ENCODE measurements at places on chromosomes 7 and 10. TPM values are rescaled to one million over a fixed set of nuclear protein-coding genes. Genes with fewer than 3 reads are reported as not detected.

FAM25G gene
- not detected for polyA plus RNA-seq

- no peak for DNase-seq
These were observed 84.5 kb downstream of the AOAH start for GRCh38 chr7:36639826-36640225.

FRA10AC1 gene
- polyA plus RNA-seq, result 27.1 TPM

DNA sequence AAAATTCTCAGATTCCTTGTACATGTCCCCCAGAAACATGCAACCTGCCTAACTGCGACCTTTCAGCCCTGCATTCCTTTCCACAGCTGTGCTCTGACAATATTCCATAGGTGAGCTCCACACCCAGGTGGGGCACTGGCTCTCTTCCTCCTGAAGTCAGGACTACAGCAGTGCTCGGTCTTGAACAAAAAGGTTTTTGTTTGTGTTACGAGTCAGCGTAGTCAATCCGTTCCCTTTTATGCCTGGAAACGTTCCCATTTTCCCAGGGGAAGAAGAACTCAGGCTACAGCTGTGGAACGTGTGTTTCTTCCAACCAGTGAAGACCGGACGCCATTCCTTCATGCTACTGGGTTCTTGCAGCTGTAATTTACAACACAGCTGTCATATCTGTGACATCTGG, 52.4 kb upstream of the PFKP start:
- DNase-seq, result no peak

DNA sequence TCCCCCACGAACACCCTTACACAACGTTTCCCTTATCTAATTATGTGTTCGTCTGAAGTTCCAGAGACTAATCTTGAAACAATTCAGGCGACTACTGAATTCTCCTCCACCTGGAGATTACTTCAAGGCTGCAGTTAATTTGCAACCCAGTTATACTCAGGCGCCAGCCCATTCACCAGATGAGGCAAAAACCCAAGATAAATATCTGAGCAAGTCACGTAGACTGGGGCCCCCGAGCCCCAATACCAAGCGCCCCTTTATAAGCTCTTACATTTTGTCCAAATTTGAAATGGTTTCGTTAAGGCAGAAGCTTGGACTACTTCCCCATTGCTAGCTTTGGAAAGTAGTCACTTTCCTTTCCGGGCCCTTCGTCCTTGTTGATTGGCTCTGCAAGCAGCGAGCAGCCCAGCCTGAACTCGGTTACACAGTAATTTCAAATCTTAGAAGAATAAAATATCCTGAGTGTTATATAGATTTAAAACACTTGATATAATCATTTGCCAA, 1.2 kb downstream of the TPK1 start:
- DNase-seq, result no peak

DNA sequence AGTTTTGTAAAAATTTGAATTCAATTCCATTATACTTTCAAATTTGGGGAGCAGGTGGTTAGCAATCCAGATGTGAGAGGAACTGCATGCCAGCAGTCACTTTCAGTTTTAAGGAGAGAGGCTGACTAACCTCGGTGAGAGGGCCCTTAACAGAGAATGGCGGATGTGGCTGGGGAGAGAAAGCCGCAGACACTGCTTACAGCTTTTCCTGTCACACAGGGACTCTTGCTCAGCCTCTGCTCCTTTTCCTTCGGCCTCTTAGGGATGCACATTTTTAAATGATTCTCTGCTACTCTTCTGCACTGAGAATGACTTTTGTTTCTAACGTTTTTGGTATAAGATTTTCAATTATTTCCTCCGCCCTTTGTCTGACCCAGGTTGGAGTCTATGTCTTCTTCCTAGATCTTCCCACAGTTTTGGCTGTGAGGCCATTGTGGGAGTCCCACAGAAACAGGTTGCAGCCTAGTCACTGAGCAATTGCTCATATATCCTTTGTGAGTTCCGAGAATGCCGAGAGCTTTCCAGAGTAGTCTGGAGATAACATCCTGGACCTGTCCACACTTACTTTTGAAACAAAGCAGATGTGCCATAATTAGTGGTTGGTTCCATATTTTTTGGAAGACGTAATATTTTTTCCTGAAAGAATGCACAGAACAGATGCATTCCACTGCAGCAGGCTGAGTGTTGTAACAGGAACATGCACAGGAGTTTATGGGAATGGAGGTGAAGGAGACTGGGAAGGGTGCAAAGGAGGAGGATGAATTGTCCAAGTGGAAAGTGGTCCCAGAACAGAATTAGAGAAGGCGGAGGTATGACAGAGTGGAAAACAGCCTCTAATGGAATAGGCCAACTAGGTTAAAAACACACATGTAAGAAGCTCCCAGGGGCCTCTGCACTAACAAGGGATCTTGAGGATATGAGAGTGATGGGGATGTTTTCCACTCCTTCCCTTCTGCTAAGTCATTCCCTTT, 168.0 kb upstream of the ZNF32 start:
- no peak for DNase-seq

DNA sequence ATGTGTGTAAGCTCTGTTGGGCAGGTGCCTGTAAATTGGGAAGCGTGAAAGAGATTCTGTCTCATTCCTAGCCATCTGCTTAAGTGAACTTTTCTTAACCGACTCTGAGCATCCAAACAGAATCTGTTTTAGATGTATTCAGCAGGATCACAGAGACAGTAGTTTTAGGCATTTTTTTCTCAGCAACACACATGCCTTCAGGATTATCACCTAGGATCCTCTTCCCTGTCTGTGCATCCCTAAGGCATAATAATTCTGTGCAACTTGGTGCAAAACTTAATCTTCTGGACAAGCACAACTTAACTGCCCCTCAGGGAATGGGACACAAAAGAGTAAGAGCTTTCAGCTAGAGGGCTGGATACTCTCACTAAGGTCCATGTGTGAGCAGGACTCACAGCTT, 284.8 kb downstream of the C7orf25 start:
- no peak for DNase-seq

GRCh38 chr7:4561795-4562194, 120.3 kb upstream of the FOXK1 start:
- no peak for DNase-seq

DNA sequence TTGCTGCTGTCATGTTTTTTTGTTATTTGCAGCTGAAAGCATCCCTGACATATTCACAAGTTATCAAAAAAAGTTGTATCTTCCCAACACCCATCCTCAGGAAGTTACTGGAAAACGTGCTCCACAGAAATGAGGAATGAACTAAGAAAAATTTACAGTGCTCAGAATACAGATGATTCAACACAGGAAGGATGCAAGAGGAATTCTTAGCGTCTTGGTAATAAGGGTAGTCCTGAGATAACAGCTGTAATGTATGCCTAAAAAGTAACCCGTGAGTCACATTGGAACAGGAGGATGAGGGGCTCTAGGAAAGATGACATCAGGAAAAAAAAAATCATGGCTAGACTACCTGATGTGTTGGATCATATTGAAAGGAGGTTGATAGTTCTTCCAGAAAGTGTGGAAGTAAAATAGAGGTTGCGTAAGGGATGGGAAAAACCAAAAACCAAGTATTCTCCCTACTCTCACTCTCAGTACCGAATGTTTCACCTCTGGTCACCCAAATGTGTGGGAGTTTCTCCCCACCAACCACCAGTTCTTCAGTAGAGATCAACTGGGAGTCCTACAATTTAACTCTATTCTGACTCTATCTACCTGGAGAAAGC, 3.9 kb downstream of the ADAM12 start:
- DNase-seq, result no peak

DNA sequence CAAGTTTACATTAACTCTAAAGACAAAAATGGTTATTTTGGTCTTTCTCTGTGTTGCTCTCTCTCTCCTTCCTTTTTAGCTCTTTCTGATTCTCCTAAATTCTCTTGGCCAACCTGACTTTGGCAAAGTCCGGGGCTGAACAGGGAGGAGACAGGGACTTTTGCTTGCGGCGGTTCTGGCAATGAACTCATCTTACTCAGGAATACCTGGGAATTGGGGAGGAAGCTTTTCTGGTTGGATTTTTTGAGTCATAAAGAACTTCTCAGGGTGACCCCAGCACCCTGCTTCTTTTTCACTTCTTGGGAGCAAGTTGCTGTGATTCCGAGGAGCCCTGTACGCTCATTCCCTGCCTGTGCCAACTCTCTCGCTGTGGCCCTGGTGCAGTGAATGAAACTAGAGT, 16.0 kb downstream of the GATA3 start:
- DNase-seq, result no peak

DNA sequence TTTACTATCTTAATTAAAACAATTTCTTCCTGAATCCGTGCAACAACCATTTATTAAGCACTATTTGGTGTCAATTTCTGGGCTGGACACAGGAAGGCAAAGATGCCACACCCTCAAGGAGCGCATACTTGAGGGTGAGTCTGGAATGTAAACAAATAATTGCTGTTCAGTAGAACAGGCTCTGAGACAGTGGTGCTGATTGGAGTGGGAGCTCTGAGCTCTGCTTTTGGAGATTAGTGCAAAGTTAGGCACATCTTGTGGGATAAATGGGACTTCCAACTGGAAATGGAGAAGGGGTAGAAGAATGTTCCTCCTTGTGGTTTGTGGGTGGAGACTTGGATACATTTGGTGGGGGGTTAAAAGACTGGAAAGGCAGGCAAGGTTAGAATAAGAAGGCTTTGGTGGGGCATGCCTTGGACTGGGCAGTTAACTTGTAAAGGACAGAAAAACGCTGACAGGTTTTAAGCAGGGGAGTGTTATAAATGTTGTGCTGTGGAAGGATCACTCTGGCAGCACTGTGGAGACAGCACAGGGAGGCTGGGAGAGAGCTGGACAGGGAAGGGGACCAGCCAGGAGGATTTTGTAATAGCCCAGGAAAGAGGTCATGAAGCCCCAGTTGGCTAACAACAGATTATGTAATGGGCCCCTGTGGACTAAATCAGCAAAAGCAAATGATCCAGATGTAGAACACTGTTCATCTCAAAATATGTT, 80.7 kb downstream of the ZNF365 start:
- no peak for DNase-seq

NACAD gene
- polyA plus RNA-seq, result 9.8 TPM

ANKRD7 gene
- polyA plus RNA-seq, result 6.1 TPM

- DNase-seq, result no peak
These were observed 49.7 kb downstream of the CDK14 start for GRCh38 chr7:90645784-90646183.

IFIT3 gene
- polyA plus RNA-seq, result 12.5 TPM

AGR2 gene
- polyA plus RNA-seq, result 87.7 TPM

- no peak for DNase-seq
These were observed 37.8 kb upstream of the WAC start for GRCh38 chr10:28495084-28495483.

DNA sequence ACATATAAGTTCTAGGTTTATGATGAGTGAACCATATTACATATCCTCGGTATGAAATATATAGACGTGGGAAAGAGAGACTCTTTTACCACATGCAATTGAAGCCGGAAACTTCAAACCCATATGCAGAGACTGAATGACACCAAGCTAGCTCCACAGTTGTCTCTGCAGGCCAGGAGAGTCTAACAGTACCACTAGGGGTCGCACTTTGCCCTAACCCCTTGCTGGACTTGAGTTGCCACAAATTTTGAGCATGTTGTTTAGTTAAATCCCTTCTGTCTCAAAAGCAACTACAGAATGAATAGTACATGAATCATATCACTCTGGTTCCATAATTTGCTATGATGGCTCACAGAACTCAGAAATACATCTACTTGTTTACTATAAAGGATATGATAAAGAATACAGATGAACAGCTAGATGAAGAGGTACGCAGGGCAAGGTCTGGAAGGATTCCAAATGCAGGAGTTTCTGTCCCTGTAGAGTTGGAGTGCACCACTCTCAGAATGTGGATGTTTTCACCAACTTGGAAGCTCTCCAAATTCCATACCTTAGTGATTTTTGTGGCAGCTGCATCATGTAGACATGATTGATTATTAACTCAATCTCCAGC, 112.4 kb upstream of the YAE1 start:
- no peak for DNase-seq

- DNase-seq, result no peak
These were observed 21.3 kb upstream of the LIPM start for GRCh38 chr10:88781206-88781605.

TBC1D12 gene
- 19.5 TPM for polyA plus RNA-seq

GRCh38 chr10:6194311-6194710, 8.4 kb upstream of the PFKFB3 start:
- DNase-seq, result no peak

GRCh38 chr7:139679731-139680594, 97.8 kb downstream of the HIPK2 start:
- DNase-seq, result no peak

TRIM74 gene
- polyA plus RNA-seq, result 0.57 TPM

GRCh38 chr7:30851651-30852307, 59.9 kb upstream of the AQP1 start:
- DNase-seq, result no peak

FAM20C gene
- 78.7 TPM for polyA plus RNA-seq

GRCh38 chr10:89213191-89213808, 6.2 kb upstream of the CH25H start:
- DNase-seq, result no peak

DNA sequence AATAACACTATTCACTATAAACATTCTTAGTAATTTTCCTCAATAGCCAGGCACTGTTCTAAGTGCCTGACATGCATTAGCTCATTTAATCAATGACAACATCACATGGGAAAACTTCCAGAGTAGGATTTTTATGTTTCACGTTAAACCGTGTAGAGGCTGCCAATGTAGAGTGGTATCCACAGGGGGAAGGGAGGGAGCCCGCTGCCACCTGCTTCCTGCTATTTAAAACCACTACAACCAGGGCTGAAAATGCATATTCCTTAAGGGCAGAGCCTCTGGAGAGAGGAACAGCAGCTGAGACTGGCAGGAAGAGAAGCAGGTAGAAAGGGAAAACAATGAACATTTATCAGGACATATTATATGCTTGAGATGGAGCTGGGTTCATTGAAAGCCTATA, 684.3 kb upstream of the AUTS2 start:
- DNase-seq, result no peak

AQP1 gene
- polyA plus RNA-seq, result 195 TPM

DNA sequence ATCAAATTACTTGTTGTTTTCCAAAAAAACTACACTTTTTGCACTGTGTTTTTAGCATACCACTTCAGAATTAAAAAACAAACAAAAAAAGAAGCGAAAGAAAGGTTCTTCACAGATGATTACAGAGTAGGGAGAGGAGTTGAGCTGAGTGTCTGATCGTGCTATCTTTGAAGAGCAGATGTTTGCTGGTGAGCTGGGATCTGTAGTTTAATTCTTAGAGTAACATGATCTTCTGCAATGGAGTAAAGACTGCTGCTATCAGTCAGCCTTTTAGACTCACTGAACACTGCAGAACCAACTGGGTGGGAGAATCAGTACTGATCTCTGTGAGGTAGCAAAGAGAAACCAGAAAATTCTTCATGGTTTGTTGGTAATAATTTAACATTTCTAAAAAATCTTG, 1197.8 kb upstream of the SORCS1 start:
- no peak for DNase-seq

DNA sequence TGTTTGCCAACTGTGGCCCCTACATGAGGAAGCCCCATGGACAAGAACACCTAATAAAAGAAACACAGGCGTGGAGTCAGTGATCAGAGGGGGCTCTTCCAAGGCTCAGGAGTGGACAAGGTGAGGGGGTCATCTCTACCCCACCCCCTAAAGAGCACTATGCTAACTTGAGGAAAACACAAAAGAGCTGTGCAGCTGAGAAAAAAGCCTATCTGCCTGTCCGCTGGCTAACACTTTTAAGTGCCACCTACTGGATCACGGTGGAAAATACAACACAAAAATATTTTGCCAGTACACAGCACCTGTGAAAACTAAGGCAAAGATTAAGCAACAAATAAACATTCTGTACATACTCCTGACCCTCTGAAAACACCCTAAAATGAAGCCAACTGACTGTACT, 53.1 kb upstream of the COBL start:
- DNase-seq, result no peak

- no peak for DNase-seq
These were observed 624.3 kb upstream of the GHITM start for GRCh38 chr10:83515001-83515400.
